Stimulated activated naive CD4-positive, alpha-beta T cell treated with Interleukin-2 at 50 U/mL for 16 hours (primary cell): ENCODE measurements at places on chromosomes 5 and 9.

GRCh38 chr5:10161778-10162177, 87.9 kb downstream of the ATPSCKMT start:
- DNase-seq, result no peak

- no peak for DNase-seq
Observed at GRCh38 chr5:68169903-68170302, 45.7 kb upstream of the PIK3R1 start.

DNA sequence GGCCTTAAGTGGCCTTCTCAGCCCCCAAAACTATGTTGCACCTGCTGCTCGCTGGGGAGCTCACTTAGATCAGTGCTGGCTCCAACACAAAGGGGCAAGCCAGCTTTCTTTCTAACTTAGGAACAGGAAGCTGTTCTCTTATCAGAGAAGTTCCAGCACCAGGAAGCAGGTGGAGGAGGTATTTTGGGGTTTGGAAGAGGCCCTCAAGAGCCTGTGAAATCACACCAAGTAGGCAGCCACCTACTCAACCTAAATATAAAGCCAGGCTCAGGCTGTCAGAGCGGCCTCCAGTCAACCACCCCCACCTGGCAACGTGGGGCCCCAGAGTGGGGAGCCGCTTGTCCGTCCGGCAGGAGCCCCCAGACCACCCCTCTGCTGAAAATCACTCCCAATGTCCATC, 152.8 kb downstream of the OLFM1 start:
- no peak for DNase-seq

- no peak for DNase-seq
Observed at GRCh38 chr9:127154390-127155191, 32.2 kb upstream of the ANGPTL2 start.

DNA sequence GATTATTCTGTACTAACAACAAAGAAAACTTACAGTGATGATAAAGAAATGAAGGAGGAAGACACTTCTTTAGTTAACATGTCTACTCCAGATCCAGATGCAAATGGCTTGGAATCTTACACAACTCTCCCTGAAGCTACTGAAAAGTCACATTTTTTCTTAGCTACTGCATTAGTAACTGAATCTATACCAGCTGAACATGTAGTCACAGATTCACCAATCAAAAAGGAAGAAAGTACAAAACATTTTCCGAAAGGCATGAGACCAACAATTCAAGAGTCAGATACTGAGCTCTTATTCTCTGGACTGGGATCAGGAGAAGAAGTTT, 67.9 kb downstream of the VCAN start:
- DNase-seq, result no peak
